ENCODE measurements at places on chromosomes 1 and 21.
A peak's percentile ranks its signal among the peaks of the same experiment; 100 is the strongest.

GRCh38 chr1:41860214-41860613, 58.5 kb downstream of the HIVEP3 start:
- DNase-seq, result no peak

DNA sequence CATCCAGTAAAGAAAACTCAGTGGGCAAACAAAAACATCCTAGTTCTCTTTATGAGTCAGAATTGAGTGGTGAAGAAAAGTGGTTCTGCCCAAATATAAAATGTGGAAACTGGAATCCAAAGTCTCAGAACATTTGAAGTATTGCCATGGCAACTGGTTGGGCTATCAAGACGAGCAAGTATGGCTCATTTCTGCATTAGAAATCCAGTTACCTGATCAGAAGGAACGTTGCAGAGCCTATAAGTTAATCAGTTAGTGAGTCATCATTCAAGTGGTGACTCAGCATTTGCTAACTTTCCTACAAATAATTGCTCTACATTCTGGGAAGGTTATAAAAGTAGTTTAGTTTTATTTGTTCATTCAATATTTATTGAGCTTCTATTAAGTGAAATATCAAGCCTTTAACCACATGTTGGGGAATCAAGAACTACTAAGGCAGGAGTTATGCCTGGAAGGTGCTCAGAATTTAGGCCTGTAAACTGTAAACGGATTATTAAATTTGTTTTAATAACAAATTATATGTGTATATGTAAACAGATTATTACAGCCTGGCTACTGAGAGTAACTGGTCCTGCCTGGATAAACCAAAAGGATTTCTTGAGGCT, 104.3 kb downstream of the PAPPA2 start:
- DNase-seq, result no peak

GRCh38 chr21:28936036-28936435, 56.6 kb downstream of the LTN1 start:
- DNase-seq, result no peak

DNA sequence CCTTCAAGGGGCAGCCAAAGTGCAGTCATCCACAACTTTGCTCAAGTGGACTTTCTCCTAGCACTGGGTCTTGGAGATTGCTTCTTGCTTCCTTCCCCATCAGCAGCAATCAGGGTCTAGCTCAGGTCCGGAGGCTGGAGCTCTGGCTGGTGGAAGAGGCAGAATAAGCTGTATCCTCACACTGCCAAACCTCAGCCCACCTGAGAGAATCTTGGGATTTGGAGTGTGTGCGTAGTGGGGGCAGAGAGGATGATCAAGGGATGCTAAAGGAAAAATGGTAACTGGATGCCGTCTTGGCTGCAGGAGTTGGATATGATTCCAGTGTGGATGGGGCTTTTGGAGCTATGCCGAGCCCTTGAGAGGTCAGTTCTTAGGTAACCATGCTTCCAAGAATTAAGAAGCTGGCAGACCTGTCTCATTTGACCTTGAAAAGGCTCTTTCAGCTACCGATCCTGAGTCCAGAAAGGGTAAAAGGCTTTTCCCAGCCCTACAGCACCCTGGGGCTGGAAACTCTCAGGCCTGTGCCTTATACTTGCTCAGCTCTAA, 4.5 kb upstream of the NFASC start:
- DNase-seq, result no peak

DNA sequence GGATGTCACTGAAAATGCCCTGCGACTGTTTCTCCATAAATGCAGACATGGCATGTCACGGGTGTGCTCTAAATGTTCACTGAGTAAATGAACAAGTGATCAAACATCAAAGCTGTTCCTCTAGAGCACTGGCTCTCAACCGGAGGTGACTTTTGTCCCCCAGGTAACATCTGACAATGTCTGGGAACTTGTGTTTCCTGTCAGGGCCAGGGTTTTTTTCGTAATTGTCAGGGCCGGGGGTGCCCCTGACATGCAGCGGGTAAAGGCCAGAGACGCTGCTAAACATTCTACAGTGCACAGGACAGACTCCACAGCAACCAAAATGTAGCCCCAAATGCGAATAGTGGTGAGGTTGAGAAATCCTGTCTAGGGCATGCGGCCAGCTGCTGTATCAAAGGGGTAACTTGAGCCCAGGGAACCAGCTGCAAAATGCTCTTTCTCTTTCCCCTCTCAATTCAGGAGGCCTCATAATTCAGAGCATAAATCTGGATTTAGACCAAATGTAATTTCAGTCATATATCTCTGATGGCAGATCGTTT, 2.0 kb downstream of the ALDH4A1 start:
- DNase-seq, result no peak

GRCh38 chr1:119739150-119739549, 27.4 kb downstream of the PHGDH start:
- no peak for DNase-seq

GRCh38 chr1:19444296-19445021, 40.9 kb downstream of the CAPZB start:
- DNase-seq, result no peak

- DNase-seq, result no peak
Measured at GRCh38 chr1:18011703-18012102, 95.9 kb upstream of the IGSF21 start.

- no peak for DNase-seq
Measured at GRCh38 chr1:6134741-6135510, 45.2 kb downstream of the CHD5 start.

DNA sequence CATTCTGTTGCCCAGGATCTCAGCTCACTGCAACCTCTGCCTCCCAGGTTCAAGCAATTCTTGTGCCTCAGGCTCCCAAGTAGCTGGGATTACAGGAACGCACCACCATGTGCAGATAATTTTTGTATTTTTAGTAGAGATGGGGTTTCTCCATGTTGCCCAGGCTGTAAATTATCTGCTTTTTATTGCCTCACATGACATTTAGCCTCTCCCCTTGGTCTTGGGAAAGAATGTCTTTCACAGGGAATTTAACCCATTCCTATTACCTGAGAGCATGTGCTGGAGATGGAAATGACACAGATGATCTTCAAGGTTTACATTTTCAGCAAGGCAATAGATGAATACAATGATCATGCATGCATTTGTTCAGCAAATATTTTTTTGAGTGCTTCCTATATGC, 75.8 kb downstream of the NID1 start:
- no peak for DNase-seq

DNA sequence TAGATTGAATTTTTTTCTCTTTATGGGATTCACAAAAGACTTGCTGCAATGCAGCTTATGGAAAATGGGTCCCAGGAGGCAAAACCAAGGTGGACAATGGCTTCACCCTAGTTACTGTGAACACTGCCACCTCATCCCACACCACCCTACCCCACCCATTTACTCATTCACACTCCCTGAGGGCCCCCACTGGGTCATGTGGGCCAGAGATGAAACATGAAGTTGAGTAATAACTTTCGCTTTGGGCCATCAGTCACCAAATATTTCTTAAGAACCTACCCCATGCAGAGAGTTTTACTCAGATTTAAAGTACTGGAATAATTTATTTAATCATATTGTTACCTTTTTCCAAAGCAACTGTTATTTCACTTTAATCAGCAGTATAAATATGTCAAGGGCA, 191.8 kb downstream of the TPR start:
- no peak for DNase-seq

DNA sequence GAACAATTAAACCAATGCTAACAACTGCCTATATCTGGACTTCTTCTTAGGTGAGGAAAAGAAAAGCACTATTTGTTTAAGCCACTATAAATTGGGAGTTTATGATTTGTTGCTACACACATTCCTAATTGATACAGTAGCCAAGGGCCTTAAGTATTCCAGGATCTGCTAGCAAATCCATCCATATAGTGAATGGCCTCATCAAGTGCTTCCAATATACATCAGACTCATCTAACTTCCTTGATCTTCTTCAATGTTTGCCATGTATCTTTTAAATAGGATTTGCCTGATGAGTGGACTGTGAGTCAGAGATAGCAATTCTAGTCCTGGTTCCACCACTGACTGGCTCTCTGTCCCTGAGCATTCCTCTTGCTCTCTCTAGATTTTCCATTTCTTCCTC, 430.2 kb downstream of the OMA1 start:
- DNase-seq, result no peak

DNA sequence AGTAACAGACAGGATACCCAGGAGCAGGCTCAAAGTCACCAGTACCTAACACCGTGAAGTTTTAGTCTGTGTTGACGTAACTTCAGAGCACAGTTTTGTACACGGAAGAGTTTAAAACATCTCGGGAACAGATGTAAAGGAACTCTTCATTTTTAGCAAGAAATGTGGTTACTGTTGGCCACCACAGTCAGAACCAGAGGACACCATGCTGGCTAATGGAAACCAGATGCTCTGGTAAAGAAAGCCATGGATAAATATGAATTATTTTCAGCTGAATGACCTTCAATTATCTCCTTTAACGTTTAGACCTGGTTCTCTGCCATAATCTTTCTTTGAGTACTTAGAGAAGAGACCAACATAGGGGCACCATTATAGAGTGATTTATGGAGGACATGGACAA, 115.9 kb downstream of the NTMT2 start:
- DNase-seq, result no peak

GRCh38 chr1:152933196-152933595, 13.8 kb upstream of the SPRR5 start:
- DNase-seq, result no peak

DNA sequence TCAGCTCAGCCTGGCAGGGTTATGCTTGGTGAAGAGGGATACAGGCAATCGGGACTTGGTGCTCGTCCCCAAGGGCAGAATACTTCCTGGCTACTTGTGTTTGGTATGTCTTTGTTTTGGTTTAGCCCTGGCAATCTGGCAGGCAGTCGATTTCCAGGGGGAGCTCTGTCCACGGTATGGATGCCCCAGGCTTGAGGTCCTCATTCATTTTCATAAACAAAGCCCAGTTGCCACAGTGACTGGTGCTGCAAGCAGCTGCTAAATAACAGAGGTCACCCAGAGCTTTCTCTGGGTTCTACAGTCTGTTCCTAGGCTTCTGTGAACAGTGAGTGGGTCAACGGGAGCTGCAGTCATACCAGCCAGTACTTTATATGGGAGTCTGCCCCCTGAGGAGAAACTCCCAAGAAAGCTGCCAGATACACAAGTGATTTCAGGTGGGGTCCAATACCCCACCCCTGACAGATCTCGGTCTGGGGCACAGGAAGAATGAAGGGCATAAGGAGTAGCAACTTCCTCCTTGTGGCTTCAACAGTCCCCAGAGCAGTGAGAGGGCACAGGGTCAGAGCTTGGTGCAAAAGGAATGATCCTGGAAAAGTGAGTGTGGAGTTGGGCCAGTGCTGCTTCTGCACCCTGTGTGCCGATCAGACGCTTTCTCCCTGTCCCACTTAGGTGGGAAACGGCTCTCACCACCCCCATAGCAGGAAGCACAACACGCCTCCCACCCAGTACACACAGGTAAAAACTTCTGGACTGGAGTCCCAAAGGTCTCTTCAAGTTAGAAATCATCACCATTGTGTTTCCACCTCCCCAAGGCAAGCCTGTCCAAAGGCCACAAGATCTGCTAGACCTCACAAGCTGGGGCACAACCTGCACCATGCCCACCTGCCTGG, 55.5 kb downstream of the TGFBR3 start:
- peak; percentile 53 for DNase-seq

DNA sequence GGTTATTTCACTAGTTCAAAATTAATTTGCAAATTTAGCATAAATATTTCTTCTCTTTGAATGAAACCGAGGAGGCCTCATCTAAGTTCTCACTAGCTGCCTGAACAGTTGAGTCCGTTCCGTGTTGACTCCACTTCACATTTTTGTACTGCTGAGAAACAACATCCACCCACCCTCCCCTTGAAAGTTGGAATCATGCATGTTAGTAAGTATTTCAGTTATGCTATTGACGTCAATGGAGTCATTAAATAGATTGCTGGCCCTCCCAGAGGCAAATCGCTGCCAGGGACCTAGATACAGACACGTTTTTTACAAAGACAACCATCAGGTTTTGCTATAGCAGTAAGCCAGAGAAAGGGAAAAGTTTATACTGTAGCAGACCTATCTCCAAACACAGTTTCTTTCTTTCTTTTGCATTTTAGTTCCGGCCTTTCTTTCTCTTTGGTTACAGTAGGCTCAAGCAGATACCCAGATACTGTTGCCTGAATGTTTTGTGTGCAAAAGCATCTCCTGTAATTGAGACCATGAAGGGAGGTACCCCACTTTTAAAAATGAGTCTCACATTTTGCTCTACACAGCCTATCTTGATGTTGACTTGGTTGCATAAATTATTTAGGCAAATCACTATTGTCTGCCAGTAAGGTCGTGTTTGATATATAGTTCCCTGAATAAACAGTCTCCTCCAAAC, 262.6 kb upstream of the SGIP1 start:
- DNase-seq, result peak; percentile 95

GRCh38 chr21:34611528-34611927, 3.4 kb downstream of the RCAN1 start:
- no peak for DNase-seq

DNA sequence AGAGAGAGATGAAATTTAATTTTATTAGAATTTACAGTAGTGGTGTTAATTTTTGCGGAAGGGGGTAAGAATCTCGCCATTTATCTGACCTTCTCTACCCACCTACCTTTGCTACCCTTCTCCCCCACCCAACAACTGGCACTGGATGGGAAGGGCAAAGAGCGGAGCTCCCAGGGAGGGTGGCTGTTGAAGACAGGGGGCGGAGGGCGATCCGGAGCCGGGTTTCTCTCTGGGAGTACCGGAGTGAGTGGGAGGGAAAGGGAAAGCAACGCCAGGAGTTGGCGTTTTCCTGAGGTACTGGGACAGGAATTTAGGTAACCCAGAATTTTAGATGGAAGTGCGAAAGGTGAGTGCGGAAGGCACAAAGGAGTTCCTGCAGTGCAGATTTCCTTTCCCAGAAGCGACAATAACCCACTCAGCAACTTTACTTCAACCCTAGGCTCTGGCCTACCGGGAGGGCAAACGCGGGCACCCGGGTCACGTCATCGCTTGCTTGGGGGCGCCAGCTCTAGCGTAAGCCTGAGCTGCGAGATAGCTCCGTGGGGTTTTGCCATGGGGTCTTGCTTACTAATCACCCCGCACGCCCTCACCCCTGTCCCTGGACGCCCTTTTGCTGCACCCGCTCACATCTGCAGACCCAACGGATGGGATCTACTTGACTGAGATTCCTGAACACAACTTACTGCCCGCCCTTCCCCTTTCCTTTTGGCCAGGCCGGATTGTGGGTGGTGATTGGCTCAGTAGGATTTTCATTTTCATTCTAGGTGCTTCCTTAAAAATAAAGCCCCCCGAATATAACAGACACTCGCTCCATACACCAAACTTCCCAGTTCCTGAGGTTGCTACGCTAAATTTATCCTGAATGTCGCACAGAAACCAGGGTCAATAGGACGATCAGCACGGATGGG, 413.0 kb upstream of the ESRRG start:
- no peak for DNase-seq

DNA sequence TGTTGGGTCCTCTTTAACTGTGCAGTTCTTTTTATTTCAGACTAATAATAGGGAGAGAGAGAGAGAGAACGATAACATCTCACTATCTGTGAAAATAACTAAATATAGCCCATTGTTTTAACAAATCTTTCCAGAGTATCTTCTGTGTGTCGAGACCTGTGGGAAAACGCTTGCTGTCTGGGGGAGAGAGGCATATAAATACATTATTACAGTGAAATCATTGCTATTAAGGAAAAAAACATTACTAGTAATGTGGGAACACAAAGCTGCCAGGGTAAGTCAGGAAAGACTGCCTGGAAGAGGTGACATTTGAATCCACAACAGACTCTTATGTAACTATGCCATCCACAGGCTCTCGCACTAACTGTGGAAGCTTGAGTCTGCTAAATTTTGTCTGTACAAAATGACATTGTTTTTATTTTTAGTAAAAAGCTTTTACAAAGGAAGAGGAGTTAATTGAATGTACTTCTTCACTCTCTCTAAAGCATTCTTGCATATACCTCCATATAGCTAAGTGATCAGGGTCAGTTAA, 59.8 kb upstream of the PGD start:
- no peak for DNase-seq

Measured in hindlimb muscle (tissue), 1 donor.